ENCODE measurements at places on chromosomes 7 and 10. TPM values are rescaled to one million over a fixed set of nuclear protein-coding genes. Genes with fewer than 3 reads are reported as not detected.

The PRLHR gene
- 0.90 TPM for total RNA-seq

The RARRES2 gene
- total RNA-seq, result 128 TPM

The TACR2 gene
- total RNA-seq, result 0.28 TPM

The OGDHL gene
- not detected for total RNA-seq

The MOGAT3 gene
- total RNA-seq, result not detected

Data from uterus (tissue), 4 donors.